ENCODE measurements at places on chromosomes 7 and 10.

- no peak for DNase-seq
These were observed 18.0 kb downstream of the SLC25A13 start for GRCh38 chr7:96303686-96304443.

DNA sequence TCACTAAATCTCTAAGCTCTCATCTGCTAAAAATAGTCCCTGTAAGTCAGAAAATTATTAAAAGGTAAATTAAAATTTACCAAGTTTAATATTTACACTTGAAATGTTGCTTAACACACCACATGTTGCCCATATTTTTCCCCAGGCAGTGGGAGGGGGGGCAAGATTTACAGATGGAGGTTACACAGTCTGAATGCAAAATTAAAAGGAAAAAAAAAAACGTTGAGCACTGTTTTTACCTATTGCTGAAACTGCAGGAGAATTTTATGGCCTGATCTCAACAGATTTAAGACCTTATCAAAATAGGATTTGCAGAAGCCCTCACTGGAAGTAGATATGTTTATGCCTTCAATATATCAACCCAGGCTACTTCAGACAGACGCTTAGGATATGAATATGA lies 133.4 kb downstream of the SFMBT2 start:
- DNase-seq: no peak

- DNase-seq: no peak
These were observed 95.6 kb downstream of the SNX13 start for GRCh38 chr7:17844514-17845196.

GRCh38 chr7:2526659-2527504 lies 7.3 kb downstream of the LFNG start:
- no peak for DNase-seq

- DNase-seq: no peak
These were observed 140.5 kb downstream of the FGFR2 start for GRCh38 chr10:121457729-121458128.

- DNase-seq: no peak
These were observed 449.5 kb downstream of the GRID1 start for GRCh38 chr10:85916994-85917573.

GRCh38 chr10:131880016-131880590 lies 20.7 kb upstream of the PPP2R2D start:
- DNase-seq: no peak

DNA sequence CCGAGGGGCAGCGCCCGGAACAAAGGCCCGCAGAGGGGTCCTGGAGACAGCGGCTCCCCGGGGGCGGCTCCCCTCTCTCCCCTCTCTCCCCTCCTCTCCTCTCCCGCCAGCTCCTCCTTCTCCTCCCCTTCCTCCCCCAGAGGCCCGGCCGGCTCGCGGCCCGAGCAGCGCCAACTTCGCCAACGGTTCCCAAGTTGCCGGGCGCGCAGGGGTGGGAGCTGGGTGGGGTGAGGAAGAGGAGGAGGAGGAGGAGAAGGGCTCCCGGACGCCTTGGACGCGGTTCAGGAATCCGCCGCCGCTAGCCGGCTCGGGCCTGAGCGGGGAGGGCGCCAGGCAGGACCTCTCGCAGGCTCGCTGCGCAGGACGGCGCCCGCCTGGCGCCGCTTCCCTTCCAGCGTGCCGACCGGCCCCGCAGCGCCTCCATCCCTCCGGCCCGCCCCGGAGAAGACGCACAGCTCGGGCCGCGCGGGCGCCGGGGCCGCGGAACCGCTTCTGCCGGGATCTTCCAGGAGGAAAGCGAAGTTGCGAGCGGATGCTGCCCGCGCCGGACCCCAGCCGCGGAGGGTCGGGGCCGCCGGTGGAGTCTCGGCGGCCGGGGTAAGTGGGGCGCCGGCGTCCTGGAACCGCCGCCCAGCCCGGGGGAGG lies at the start of gene CHST3:
Gene CHST3 (plus strand): TSS at position 298 of the 645 bp plus-strand sequence. CDS start 41,448 bp downstream, outside the sequence.
- DNase-seq: no peak

DNA sequence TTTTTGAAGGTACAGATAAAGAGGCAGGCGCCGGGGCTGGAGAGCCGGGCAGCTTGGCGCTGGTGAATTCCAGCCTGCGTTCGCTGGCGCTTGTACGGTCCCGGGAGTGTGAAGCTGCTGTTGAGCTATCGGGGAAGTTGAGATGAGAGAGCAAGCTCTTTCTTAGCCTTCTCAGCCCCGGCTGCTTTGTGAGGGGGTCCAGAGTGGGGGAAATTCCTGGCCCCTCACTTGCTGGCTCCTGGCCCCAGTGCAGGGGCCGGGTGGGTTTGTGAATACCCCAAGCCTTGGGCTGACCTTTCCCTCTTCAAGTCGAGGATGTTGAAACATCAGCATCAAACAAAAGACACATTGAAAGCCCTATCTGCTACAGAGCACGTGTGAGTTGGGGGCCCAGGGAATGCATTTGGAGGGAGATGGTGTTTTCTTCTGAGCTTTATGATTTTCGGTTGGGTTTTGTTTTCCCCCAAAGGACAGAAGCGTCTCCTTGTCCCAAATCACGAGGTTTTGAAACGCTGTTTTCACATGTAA lies 2.7 kb downstream of the ZMIZ1 start:
- DNase-seq: no peak

- DNase-seq: no peak
These were observed 267.2 kb downstream of the POM121L12 start for GRCh38 chr7:53302496-53303246.

DNA sequence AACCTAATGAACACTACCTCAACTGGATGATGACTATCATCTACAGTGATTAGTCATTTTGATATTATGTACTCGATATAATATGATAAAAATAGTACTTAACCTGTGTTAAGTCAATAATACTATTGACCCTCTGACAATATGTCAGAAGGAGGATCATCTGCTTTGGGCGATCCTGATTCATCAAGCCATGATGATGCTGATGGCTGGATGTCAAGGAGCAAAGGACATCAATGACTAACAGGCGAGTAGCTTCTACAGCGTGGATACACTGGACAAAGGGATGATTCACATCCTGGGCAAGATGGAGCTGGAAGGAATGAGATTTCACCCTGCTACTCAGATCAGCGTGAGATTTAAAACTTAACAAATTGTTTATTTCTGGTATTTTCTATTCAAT lies 94.4 kb upstream of the SKAP2 start:
- DNase-seq: no peak

GRCh38 chr7:98323597-98324322 lies 42.3 kb downstream of the BRI3 start:
- no peak for DNase-seq

- DNase-seq: no peak
These were observed 208.7 kb upstream of the PHYHIPL start for GRCh38 chr10:58967551-58968388.

GRCh38 chr7:2471022-2471329 lies 5.2 kb downstream of the GRIFIN start:
- no peak for DNase-seq

DNA sequence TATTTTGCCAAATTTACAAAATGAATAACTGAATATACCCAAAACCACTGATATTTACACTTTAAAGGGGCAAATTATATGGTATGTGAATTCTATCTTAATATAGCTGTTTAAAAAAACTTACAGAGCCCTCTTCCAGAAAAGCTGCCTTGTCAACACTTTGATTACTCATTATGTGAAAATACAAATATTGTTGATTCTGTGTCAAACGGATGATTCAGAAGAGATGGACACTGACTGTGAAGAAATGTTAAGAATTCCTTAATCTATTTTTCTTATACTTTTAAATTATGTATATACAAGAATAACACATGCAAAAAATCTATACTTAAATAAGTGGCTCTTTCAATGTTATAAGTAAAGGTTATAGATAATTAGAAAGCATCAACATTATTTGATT lies 41.5 kb downstream of the SMURF1 start:
- DNase-seq: no peak

DNA sequence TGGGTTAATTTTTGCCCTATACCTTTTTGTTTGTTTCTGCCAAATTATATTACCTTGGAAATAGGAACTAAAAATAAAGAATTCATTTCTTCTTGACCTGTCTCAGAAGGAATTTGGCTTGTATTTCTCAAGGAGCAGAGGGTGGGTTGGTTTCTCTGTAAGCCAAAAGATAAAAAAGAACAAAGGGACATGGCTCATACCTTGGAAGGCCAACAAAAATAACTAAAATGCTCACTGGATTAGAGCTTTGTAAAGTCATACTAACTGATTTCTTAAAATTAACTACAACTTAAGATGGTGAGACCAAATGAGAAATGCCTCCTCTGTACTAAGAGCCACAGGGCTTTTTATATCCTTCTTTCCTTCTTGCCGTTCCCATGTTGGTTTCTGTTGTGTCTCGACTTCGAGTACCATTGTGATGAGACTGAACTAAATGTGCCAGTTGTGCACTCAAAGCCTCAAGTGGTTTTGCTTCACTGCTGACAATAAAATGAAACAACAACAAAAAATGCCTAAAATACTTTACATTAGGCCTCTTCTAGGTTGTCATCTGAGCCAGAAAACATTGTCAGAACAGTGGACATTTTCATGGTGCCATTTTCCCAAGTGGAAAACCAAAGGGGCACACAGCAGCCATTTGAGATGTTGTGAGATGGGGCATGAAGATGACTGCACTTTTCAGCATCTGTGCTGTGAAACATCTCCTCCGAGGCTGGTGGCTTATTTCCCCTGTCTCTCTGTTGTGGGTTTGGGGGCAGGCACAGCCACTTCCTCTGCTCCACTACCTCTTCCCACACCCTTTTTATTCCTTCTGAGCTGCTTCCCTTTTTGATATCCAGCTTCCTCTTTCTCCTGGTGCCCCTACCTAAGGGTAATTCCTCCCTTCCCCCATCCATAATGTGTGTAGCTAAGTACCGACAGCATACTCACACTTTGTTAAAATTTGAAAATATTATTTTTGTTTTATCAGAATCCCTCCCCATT lies 51.8 kb upstream of the AGR3 start:
- DNase-seq: no peak

GRCh38 chr10:6427357-6427959 lies 152.6 kb downstream of the PRKCQ start:
- no peak for DNase-seq

GRCh38 chr10:96588060-96588554 lies 1.3 kb upstream of the TM9SF3 start:
- DNase-seq: no peak

DNA sequence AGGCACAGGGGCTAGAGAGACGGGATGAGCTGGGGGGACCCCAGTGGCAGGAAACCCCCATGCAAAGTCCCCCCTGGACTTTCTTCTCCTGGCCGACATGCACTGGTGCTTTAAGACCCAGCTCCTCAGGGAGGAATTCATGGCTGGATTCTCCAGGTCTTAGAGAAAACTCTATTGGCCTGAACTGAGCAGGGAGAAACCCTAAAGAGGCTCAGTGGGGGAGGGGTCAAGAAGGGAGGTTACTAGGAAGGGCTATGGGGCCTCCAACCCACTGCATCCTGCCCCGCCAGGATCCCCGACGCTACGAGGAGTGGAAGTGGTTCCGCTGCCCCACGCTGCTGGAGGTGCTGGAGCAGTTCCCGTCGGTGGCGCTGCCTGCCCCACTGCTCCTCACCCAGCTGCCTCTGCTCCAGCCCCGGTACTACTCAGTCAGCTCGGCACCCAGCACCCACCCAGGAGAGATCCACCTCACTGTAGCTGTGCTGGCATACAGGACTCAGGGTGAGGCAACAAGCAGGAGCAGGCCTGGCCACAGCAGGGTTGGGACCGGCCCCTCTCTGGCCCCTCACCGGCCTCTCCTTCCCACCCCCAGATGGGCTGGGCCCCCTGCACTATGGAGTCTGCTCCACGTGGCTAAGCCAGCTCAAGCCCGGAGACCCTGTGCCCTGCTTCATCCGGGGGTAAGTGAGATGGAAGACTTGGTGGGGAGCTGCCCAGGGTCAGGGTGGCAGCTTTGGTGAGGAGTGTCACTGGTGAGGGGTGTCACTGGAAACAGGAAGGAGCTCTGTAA lies 13.8 kb downstream of the ATG9B start:
- DNase-seq: peak; percentile 31

DNA sequence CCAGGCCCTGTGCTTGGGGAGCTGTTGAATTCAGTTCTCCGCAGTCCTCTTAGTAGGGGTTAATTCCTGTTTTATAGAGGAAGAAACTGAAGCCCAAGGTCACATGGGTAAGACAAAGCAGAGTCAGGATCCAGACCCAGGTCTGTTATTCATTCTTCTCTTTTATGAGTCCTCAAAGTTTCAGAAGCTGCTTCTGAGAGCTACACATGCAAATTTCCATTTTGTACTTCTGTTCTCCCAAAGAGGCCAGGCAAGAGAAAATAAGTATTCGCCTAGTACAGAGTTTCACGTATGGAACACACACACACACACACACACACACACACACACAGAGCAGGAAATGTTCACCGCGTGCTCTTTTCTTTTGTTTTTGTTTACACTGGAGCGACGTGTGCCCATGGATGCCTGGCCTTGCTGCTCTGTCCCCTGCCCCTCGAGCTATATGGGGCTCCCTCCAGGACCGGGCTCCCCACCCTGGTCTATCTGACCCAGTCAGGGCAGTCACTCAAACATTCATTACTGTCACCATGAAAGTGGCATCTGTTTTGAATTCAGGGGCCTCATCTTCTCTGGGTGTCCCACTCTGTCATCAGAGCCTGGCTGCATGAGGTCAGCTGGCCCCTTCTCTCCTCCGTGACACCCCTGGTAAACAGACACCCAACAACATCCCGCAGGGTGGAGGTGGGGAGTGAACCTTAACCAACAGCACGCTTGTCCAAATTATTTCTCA lies 84.4 kb downstream of the TNS3 start:
- peak; percentile 16 for DNase-seq

DNA sequence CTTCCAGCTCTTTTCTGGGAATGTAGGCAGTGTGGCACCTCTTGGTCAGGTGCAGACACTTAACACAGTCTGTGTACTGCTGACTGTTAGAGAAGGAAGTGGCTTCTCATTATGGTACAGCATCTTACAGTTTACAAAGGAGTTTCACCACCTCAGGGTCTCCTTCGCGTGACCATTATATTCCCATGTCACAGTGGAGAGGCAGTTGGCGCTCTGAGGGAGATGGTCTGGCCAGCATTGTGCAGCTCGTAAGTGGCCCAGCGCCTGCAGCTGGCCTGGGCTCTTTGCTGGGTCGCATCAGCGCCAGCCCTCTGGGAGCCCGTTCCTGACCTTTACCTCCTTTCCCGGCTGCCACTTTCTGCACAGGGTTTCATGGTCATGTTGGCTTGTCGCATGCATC lies 15.4 kb downstream of the TSPAN15 start:
- DNase-seq: no peak

DNA sequence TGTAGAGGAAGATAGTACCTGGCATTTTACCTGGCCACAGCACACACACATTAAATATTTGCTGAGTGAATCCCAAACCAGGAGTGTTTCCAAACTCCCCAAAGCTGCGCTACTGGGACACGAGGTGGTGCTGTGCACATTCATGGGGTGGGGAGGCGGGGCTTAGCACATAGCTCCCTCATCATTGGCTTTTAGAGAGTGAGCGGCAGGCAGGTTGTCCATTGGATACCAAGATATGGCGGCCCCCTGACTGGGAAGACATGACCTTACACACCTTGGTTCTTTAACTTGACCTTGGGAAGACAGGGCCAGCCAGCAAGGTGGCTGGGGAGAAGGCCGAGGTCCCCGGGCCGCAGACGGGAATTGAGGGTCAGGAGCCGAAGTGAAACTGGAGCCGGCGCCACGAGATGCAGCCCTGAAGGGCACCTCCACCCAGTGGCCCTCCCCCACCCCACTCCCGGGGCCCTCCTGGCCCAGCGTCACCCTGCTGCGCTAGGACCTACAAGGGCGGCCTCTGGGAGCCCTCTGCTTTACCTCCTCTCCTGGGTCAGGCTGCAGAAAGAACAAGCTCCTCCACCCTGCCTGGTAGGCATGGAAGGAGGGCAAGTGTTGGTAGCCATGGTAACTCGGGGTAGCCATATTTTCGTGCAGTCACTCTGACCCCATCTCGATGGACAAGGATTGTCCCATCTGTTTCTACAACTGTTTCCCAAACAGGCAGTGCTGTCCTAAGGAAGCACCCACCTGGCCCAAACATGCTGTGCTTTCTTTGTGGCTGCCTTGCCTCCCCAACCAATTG lies 24.0 kb downstream of the TMEM176A start:
- no peak for DNase-seq

GRCh38 chr7:151330661-151331060 lies 11.0 kb upstream of the NUB1 start:
- no peak for DNase-seq

Measured in CD4-positive, alpha-beta T cell (primary cell).